ENCODE measurements at places on chromosomes 1 and 21. TPM values are rescaled to one million over a fixed set of nuclear protein-coding genes. Genes with fewer than 3 reads are reported as not detected.

The IFNAR2 gene
- total RNA-seq, result 9.2 TPM

The HHIPL2 gene
- total RNA-seq, result 0.35 TPM

The C21orf91 gene
- 4.7 TPM for total RNA-seq

The PIGR gene
- not detected for total RNA-seq

The SPRR2F gene
- total RNA-seq, result not detected

The USP21 gene
- 4.7 TPM for total RNA-seq

The RO60 gene
- 102 TPM for total RNA-seq

The EPHX1 gene
- 45.7 TPM for total RNA-seq

The ANKRD34A gene
- 0.15 TPM for total RNA-seq

The GPR89A gene
- total RNA-seq, result 18.4 TPM

The REN gene
- total RNA-seq, result not detected

The ANKRD45 gene
- not detected for total RNA-seq

The OR14A16 gene
- not detected for total RNA-seq

The EXO1 gene
- total RNA-seq, result 2.5 TPM

The DNAJC6 gene
- total RNA-seq, result 1.8 TPM

The PKP1 gene
- total RNA-seq, result not detected

The TLR5 gene
- total RNA-seq, result not detected

The LPAR3 gene
- 10.2 TPM for total RNA-seq

The LIPI gene
- total RNA-seq, result not detected

The PLEKHN1 gene
- under 0.01 TPM for total RNA-seq
